Stimulated activated CD8-positive, alpha-beta memory T cell treated with anti-CD3 and anti-CD28 coated beads, Interleukin-4, amount 100 ng/mL, for 48 hours (primary cell): ENCODE measurements at places on chromosomes 11 and 22.

DNA sequence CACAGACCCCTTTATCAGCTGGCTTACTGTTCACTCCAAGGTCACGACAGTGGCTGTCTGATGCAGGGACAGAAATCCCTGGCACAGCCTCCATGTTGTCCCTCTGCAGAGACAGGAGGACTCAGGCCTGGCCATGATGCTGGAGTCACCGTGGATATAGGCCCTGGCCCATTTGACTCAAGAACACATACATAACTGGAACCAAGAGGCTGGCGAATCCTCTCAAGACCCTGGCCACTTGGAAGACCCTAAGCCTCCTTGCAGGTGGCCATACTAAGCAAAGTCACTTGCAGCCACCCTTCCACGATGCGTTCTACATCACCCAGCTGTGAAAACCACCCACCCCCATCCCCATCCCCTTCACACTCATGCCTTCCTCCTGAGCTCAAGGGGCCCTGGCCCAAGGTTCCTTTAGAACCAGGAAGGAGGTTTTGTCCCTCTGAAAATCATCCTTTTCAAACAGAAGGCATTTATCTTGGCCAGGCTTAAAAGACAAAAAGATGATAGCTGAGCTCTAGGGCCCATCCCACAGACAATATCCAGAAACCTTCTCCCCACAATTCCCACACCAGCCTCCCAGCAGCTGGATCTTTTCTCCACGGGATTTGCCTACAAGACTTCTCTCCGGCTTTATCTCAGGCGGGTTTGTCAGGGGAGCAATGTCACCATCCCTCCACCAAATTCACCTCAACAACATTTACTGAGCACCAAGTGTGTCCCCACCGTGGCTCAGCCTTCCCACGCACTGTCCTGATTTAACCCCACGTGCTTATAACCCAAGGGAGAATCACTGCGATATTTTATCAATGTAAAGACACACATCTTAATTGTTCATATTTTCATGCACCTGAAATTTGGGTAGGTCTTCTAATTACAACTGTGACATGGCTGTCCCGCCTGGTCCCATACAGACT lies 123.4 kb upstream of the SERPIND1 start:
- no peak for DNase-seq

DNA sequence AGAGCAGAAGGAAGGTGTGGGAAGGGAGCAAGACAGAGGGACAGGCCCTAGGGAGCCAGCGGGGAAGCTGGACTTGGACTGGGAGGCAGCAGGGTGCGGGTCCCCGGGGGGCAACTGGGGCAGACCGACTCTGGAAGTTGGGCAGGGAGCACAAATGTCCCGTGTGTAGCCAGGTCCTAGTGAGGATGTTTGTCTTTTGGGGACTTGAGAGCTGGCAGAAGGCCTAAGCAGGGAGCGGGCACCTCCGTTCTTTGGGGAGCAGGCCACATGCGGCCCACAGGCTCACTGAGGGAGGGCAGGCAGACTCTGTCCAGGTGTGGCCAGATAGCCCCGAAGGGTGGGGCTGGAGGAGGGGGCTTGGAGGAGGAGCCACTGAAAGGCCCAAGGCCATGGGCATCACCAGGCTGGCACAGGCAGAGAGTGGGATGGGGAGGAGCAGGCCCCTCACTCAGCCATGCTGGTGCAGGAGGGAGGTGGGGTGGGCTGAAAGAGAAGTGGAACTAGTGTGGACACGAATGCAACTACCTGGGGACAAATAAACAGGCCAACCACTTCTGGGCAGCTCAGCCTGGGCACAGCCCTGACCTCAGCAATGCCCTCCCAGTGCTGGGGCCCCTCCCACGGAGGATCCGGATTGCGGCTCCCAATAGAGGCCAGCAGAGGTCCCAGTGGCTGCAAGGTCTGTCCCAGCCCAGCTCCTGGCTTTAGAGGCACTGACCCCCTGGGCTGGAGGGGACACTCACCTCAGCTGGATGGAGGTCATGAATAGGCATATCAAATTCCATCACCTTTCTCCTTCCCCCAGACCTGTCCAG lies 1.3 kb upstream of the SCARF2 start:
- no peak for DNase-seq

- no peak for DNase-seq
Measured at GRCh38 chr11:1839924-1840779, 1.4 kb downstream of the TNNI2 start.

DNA sequence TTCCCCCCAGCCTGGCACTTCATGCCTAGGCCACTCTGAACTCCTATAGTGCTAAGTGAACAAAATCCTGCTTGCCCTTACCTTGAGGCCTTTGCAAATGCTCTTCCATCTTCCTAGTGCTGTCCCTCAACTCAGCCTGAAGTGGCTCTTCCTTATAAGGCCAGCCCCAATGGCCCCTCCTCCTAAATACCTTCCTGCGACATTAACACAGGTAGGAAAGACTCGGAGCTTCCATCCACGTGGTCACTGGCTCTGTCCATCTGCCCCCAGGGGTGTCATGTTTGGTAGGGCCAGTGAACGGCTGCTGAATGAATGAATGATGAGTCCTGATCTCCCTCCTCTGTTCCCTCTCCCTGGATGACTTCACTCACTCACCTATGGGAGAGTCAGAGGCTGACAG lies 4.2 kb downstream of the PDE2A start:
- no peak for DNase-seq

GRCh38 chr11:117610901-117611300 lies 186.1 kb downstream of the DSCAML1 start:
- no peak for DNase-seq

- DNase-seq = no peak
Measured at GRCh38 chr11:128201009-128201408, 386.3 kb downstream of the ETS1 start.
